Activated naive CD8-positive, alpha-beta T cell treated with anti-CD3 and anti-CD28 coated beads for 36 hours (primary cell): ENCODE measurements at places on chromosomes 13 and 19. TPM values are rescaled to one million over a fixed set of nuclear protein-coding genes. Genes with fewer than 3 reads are reported as not detected.
A peak's percentile ranks its signal among the peaks of the same experiment; 100 is the strongest.

The ZNF43 gene
- 26.5 TPM for total RNA-seq

The ZNF534 gene
- total RNA-seq, result not detected

The ZFR2 gene
- total RNA-seq, result 0.84 TPM

The ZNF442 gene
- 1.7 TPM for total RNA-seq

DNA sequence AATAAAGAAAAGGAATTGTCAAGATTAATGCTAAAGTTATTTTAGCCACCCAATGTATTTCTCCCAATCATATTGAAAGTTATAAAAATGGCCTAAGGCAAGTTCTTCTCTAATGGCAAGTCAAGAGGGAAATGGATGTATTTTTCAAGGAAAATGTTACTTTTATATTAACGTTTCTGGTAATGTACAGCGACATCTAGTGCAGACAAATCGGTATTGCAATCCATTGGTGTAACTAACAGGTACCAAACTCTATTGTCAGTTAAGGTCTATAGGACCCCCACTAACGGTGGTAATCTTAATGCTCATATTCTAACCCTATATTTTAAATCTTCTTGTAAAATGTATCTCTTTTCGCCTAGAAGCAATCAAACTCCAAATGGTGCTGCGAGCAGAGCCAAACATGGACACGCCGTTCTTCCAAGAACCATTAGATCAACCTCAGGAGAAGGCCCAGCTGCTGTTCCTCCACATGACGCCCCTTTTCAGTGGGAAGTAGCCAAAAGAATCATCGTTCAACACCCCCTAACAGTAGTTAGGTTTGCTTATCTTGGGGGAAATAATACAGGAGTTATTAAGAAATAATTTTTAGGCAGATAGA, 98.5 kb upstream of the PABPC3 start:
- peaks cover 36% of the 10 kb centered on the region for H3K27me3 ChIP-seq
- no peak overlapping the region for H3K27ac ChIP-seq
- H3K36me3 ChIP-seq, result no peaks in the 10 kb centered on the region
- H3K4me3 ChIP-seq, result no peak overlapping the region

DNA sequence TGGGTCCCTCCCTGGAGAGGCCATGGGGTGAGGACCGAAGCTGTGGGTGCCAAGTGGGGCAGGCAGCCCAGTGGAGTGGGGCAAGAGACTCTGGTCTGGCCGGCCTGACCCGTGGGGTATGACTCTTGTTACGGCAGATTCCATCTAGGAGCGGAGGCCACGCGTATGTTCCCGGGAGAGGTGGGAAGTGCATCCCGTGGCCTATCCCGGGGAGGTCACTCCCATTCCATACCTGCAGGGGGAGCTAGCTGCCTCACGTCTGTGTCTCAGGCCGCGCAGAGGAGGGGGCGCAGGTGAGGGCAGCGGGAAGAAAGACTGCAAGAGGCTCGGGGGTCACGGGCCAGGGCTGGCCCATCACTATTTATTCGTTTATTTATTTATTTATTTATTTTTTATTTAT, 4.9 kb downstream of the CSNK1G2 start:
- H3K4me1 ChIP-seq, result peaks cover 18% of the 10 kb centered on the region
- H3K36me3 ChIP-seq, result peaks cover 2% of the 10 kb centered on the region
- H3K27ac ChIP-seq, result no peak overlapping the region

- DNase-seq, result no peak
- H3K27me3 ChIP-seq, result no peaks in the 10 kb centered on the region
- H3K4me3 ChIP-seq, result peak overlapping the region; percentile 85
Observed at GRCh38 chr19:46622118-46622446, 2.8 kb downstream of the PTGIR start.

- peaks cover 33% of the 10 kb centered on the region for H3K27me3 ChIP-seq
- H3K36me3 ChIP-seq, result peaks cover 2% of the 10 kb centered on the region
- H3K27ac ChIP-seq, result no peak overlapping the region
- no peak overlapping the region for H3K4me3 ChIP-seq
Observed at GRCh38 chr13:94333131-94333820, 146.2 kb downstream of the DCT start.

DNA sequence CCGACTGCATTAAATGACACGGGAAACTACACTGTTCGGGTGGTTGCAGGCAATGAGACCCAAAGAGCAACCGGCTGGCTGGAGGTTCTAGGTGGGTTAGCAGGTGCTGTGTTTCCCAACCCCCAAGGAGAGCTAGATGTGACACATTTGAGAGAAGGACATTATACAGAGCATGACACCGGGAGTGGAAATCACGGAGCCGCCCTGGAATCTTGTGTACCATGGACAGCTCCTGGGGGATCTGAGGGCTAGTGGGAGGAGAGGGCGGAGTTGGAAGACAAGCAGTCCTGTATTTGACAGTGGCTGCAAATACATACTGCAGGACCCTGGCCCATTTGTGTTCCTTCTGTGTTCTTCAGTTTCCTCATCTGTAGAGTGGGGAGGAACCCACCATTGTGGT, 2.3 kb downstream of the CEACAM18 start:
- H3K4me3 ChIP-seq, result no peak overlapping the region
- peaks cover 5% of the 10 kb centered on the region for H3K4me1 ChIP-seq
- H3K27me3 ChIP-seq, result peaks cover 27% of the 10 kb centered on the region
- H3K27ac ChIP-seq, result no peak overlapping the region
- peak; percentile 16 for DNase-seq

GRCh38 chr13:29572575-29572974, 22.9 kb downstream of the SLC7A1 start:
- H3K4me1 ChIP-seq, result peaks cover 35% of the 10 kb centered on the region
- DNase-seq, result no peak
- H3K27ac ChIP-seq, result no peak overlapping the region
- H3K36me3 ChIP-seq, result peaks cover 53% of the 10 kb centered on the region

- peaks cover 11% of the 10 kb centered on the region for H3K4me1 ChIP-seq
- no peak overlapping the region for H3K4me3 ChIP-seq
- peaks cover 6% of the 10 kb centered on the region for H3K36me3 ChIP-seq
- no peak overlapping the region for H3K27ac ChIP-seq
Observed at GRCh38 chr13:24192811-24193162, 32.3 kb downstream of the SPATA13 start.

DNA sequence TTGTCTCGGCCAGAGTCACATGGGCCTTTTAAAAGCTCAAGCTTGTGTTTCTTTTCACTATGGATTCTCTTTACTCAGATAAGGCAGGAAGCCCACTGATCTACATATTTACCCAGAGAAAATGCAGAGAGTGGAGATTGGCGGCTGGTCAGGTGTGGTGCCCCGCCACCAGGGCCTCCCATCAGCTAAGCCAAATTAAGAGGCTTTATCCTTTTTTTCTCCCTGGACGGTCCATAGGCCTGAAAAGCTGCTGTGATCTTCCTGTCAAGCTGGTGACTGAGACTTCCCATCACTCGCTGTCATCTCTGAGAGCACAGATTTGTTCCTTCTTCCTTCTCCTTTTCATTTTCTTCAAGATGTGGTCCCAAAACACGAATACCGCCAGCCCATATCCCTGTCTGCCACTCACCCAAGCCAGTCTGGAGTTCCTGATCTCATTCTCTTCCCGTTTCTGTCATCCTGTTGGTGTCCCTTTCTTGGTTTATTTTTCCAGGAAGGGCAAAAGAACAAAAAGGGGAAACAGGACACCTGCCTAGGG, 1.9 kb downstream of the SAFB start:
- peaks cover 68% of the 10 kb centered on the region for H3K36me3 ChIP-seq
- DNase-seq, result no peak
- peaks cover 6% of the 10 kb centered on the region for H3K27me3 ChIP-seq
- peaks cover 64% of the 10 kb centered on the region for H3K4me1 ChIP-seq
- H3K27ac ChIP-seq, result peak overlapping the region; percentile 88
- H3K4me3 ChIP-seq, result peak overlapping the region; percentile 100
